ENCODE measurements at places on chromosomes 7 and 10.

DNA sequence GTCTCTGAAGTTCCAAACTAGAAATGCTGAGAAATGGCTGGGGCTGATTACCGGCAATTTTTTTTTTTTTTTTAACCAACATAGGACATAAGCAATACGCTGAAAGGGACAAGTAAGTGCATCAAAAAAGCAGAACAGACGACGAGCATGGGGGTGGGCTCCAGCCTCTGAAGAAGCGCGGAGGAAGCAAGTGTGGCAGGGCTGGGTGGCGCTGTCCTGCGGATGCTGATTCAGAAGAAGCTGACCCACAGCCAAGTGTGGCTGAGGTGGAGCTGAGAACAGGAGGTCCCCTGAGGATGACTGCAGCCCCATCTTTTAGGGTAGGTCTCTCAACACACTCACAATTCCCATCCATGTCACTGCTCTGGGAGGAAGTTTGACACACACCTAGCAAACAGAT, 65.6 kb downstream of the CTBP2 start:
- peaks cover 30% of the 10 kb centered on the region for H3K4me1 ChIP-seq
- H3K4me3 ChIP-seq, result no peak overlapping the region

DNA sequence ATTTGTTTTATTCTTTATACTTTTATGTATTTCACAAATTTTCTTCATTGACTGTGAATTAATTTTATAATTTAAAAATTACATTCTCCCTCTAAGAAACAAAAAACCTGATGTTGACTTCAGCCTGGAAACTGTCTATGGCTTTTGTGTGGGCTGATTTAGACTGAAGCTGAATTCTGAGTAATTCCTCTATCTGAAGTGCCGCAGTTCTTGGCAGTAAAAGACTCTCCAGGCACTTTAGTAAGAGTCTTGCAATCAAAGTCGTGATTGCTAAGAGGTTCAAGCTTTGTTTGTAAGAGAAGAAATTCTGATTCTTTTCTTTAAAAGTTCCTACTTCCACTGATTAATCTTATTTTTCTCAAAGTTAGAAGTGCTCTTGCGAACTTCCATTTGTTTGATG, 3.4 kb upstream of the CEP41 start:
- H3K4me3 ChIP-seq, result no peak overlapping the region
- no peak for DNase-seq
- H3K27me3 ChIP-seq, result no peaks in the 10 kb centered on the region
- H3K27ac ChIP-seq, result no peak overlapping the region
- H3K36me3 ChIP-seq, result no peaks in the 10 kb centered on the region

- H3K27me3 ChIP-seq, result no peaks in the 10 kb centered on the region
- no peak for DNase-seq
- peaks cover 9% of the 10 kb centered on the region for H3K36me3 ChIP-seq
- H3K4me1 ChIP-seq, result peaks cover 48% of the 10 kb centered on the region
- H3K27ac ChIP-seq, result no peak overlapping the region
- no peak overlapping the region for H3K4me3 ChIP-seq
Measured at GRCh38 chr10:59885430-59886134, 20.8 kb downstream of the CCDC6 start.

DNA sequence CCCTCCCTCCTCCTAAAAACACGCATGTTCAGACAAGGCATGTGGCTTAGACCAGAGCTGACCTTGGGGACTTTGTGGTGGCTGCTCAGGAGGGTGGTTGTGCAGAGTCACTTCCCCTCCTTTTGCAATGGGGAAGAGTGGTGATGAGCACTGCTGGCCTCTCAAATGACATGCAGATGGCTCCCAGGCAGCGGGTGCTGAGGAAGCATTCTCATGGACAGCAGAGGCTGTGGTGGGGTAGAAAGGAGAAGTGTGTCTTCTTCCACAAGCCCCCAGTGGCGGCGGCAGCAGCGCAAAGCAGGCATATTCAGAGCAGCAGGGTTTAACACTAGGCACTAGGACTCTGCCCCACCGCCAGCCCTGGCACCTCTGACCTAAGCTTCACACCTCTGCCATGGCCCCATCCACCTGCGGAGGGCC, 105.9 kb upstream of the ANLN start:
- DNase-seq, result peak; percentile 81
- H3K27me3 ChIP-seq, result no peaks in the 10 kb centered on the region
- H3K27ac ChIP-seq, result no peak overlapping the region
- no peaks in the 10 kb centered on the region for H3K36me3 ChIP-seq
- H3K4me3 ChIP-seq, result no peak overlapping the region

GRCh38 chr10:79402625-79402946, 42.8 kb downstream of the ZCCHC24 start:
- no peak for DNase-seq
- H3K27me3 ChIP-seq, result no peaks in the 10 kb centered on the region
- H3K4me3 ChIP-seq, result no peak overlapping the region
- H3K4me1 ChIP-seq, result peaks cover 100% of the 10 kb centered on the region

GRCh38 chr10:112580267-112580666, 133.3 kb downstream of the VTI1A start:
- no peaks in the 10 kb centered on the region for H3K27me3 ChIP-seq
- H3K4me3 ChIP-seq, result no peak overlapping the region
- peaks cover 10% of the 10 kb centered on the region for H3K4me1 ChIP-seq

Data from suprapubic skin (tissue), 4 donors.